ENCODE measurements at places on chromosomes 3 and 15.

- no peak for DNase-seq
Observed at GRCh38 chr3:78804251-78805037, 963.4 kb downstream of the ROBO1 start.

GRCh38 chr3:54188176-54188791 lies 65.9 kb downstream of the CACNA2D3 start:
- DNase-seq, result peak; percentile 29

- no peak for DNase-seq
Observed at GRCh38 chr3:157166115-157166514, 6.2 kb upstream of the CCNL1 start.

DNA sequence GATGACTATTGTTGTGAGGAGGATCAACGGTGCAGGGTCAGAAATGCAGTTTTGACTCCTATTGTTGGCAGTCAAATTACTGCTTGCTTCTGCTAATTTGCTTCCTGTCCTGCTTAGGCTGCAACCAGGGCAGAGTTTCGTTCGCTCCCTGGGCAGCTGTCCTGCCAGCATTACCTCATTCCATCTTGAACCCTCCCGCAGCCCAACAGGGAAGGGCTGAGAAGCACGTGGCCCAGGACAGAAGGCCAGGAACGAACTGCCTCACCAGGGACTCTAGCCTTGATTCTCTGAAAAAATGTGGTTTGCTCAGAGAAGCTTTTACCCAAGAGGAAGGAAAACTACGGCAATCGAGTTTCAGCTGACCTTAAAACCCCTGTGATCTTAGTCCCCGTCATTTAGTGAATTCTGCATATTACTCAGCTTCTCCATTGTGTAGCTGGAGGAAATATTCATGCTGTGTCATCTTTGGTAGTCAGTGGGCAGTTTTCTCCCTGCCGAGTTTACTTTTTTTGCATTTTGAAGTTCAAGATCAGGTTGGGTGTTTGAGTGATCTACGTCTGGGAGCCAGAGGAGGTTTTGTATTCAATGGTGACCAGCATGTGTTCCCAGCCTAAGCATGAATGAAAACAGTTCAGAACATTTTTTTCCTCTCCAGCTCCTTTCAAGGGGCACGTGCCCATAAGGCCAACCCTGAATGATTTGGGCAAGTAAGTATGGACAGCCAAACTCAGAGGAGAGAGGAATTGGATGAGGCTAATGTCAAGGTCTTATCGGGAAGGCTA lies 23.0 kb downstream of the TLNRD1 start:
- DNase-seq, result no peak

DNA sequence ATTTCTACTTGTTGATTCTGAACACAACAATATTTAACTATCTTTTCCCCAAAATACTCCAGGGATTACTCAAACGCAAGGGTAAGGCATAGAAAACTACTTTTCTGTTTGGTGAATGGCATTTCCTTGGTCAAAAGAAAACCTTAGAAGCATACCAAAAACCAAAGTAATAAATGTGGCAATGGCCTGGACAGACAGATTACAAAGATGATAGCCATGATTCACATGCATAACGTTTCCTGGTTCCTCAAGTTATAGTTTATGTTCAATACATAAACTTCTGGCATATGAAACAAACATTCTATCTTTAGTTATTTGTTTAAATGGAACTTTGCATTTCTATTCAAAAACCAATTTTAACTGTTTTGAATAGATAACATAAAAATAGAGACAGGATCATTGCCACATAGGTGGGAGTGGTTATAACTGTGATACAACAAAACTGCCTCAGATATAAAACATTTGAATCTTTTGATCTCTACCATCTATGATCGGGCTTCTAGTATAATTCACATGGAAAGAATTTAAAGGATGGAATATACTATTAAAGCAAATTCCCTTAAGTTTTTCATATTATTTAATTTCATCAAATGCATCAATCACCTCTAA lies 32.1 kb downstream of the FOXP1 start:
- DNase-seq, result no peak
